ENCODE measurements at places on chromosomes 16 and 17. TPM values are rescaled to one million over a fixed set of nuclear protein-coding genes. Genes with fewer than 3 reads are reported as not detected.

Gene LRRC75A
- total RNA-seq = 1.7 TPM

Gene CCL8
- total RNA-seq = not detected

Gene ZNF500
- total RNA-seq = 9.3 TPM

Gene PIGL
- total RNA-seq = 29.9 TPM

Gene MYH3
- 3.4 TPM for total RNA-seq

Gene KRT39
- total RNA-seq = not detected

Gene TMEM204
- total RNA-seq = 23.7 TPM

Gene FBXW10
- total RNA-seq = not detected

- DNase-seq = no peak
Measured at GRCh38 chr16:79037521-79038373, 562.8 kb downstream of the MAF start.

DNA sequence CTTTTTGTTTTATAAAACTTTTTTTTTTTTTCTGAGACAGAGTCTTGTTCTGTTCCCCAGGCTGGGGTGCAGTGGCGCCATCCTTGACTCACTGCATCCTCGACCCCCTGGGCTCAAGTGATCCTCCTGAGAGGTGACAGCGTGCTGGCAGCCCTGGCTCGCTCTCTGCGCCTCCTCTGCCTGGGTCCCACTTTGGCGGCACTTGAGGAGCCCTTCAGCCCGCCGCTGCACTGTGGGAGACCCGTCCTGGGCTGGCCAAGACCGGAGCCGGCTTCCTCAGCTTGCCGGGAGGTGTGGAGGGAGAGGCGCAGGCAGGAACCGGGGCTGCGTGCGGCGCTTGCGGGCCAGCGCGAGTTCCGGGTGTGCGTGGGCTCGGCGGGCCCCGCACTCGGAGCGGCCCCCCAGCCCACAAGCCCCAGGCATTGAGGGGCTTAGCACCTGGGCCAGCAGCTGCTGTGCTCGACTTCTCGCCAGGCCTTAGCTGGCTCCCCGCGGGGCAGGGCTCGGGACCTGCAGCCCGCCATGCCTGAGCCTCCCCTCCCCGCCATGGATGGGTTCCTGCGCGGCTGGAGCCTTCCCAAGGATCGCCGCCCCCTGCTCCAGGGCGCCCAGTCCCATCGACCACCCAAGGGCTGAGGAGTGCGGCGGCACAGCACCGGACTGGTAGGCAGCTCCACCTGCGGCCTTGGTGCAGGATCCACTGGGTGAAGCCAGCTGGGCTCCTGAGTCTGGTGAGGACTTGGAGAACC lies 49.6 kb upstream of the HELZ start:
- DNase-seq = no peak

- no peak for DNase-seq
Measured at GRCh38 chr17:19359151-19359550, 3.4 kb downstream of the B9D1 start.

DNA sequence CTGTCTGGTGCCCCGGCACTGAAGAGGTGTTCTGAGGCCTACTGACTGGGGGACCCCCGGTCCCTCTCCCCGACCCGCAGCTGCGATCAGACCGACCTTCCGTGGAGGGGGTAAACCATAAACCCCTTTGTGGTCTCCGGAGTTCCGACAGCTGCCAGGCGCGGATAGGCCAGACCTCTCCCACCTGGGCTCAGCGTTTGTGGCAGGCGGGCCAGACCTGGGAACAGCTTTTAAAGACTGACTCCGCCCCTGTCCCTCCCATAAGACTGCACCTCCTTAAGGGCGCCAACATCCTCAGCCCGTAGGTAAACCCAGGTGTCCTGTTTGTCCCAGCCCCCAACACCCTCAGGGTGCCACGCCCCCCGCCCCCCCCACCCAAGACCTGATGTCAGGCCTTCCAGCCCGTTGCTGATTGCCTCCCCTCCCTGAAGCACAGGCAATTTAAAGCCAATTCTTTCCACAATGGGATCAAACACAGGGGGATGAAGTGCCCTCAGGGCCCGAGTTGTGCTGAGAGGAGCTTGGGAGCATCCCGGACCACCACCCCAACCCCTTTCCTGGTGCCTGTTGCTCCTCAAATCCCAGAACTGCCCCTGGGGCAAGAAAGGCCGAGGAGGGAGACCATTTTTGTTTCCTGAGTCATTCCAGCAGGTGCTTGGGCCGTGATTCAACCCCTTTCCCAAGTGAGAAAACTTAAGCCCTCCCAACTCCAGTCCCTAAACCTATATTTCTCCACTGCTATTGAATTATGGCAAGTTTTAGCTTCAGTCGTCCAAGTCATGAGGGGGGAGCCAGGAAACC lies at the start of gene SOX15:
Gene SOX15, minus strand, starts transcription at position 204 of the 801 bp plus-strand sequence. CDS start 418 bp downstream, outside the sequence.
- no peak for DNase-seq

DNA sequence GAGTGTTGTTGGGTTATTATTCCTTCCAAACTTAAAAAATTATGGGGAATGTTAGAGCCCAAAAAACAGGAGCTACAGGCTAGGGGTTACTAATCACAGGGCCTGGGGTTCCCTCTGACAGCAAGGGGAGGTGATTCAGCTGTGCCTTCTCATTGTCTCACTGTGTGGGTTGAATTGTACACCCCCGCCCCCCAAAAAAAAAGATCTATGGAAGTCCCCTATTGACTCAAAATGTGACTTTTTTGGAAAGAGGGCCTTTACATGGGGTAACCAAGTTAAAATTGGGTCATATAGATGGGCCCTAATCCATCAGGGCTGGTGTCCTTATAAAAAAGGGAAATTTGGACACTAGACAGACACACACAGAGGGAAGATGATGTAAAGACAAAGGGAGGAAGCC lies 190.2 kb downstream of the SOX9 start:
- DNase-seq = no peak

- DNase-seq = no peak
Measured at GRCh38 chr17:66945147-66945835, 19.2 kb upstream of the CACNG4 start.

- DNase-seq = no peak
Measured at GRCh38 chr17:77036841-77037381, 103.9 kb upstream of the SEC14L1 start.

- peak; percentile 38 for DNase-seq
Measured at GRCh38 chr17:40069751-40070708, 7.3 kb downstream of the THRA start.

GRCh38 chr16:2208308-2208707 lies 2.4 kb downstream of the BRICD5 start:
- no peak for DNase-seq

- DNase-seq = peak; percentile 70
Measured at GRCh38 chr16:57092786-57093411, 516 bp downstream of the CPNE2 start.

DNA sequence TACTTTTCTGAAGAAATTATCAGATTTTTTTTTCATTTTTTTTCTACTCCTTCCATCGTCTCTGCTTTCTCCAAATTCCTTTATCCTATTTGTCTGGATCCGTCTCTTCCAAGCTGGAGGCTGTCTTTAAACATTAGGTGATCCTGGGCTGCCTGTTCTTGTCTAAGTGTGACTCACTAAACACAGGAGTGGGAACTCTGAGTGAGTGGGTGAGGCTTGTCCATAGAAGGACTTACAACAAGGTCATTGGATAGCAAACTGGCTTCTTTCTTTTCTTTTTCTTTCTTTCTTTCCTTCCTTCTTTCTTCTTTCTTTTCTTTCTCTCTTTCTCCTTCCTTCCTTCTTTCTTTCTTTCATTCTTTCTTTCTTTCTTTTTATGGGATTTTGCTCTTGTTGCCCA lies 18.2 kb downstream of the ALOX15 start:
- DNase-seq = no peak

DNA sequence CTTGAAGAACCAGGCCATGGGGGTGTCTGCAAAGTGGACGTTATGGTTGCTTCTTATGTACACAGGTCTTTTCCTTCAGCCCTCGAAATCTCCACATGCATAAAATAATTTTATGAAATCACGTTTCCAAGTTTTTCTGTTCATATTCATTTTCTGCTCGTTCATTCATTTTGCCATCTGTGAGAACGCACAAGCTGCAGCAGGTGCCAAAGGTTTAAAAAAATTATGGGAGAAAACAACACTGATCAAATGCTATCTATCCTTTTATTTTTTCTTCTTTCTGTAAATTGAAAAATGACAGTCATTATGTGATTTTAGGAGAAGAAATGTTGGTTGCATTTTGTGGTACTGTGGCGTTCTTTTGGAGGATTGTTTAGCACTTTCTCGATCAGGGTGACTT lies 15.5 kb downstream of the SPACA3 start:
- no peak for DNase-seq

- no peak for DNase-seq
Measured at GRCh38 chr16:4945560-4946502, 8.9 kb upstream of the PPL start.

DNA sequence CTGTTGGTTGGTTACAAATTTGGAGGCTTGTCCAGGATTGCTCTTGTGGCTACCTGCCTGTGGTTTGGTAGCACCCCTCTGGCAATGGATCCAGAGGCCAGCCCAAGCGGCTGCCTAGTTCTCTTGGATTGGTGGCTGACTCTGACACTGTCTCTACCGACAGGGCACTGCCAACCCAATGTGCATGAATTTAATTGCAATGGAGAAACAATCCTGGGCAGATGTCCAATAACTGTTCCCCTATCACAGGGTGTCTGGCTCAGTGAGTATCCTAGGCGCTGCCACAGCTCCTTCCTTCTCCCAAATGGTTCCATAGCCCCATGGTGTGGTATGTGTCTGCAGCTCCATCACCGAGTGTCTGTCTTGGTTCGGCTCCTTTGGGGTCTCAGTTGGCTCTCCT lies 19.5 kb downstream of the N4BP1 start:
- DNase-seq = no peak

GRCh38 chr17:20008242-20009051 lies 712 bp upstream of the SPECC1 start:
- peak; percentile 28 for DNase-seq

DNA sequence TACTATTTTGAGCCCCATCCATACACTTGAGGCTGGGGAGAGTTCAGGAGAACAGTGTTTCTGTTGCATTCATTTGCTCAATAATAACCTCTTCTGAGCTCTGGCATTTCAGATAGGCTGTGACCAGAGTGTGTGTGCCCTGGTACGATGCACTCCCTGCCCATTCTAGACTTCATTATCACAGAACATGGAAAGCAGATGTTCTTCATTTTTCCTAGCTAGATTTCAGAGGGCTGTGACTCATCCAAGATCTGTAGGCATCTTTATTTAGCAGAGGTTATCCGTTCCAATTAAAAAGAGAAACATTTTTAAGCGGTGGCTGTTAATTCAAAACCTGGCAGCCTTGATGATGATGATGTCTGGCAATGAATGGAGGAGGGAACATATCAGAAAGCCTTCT lies 228.8 kb upstream of the EEF2KMT start:
- DNase-seq = no peak

DNA sequence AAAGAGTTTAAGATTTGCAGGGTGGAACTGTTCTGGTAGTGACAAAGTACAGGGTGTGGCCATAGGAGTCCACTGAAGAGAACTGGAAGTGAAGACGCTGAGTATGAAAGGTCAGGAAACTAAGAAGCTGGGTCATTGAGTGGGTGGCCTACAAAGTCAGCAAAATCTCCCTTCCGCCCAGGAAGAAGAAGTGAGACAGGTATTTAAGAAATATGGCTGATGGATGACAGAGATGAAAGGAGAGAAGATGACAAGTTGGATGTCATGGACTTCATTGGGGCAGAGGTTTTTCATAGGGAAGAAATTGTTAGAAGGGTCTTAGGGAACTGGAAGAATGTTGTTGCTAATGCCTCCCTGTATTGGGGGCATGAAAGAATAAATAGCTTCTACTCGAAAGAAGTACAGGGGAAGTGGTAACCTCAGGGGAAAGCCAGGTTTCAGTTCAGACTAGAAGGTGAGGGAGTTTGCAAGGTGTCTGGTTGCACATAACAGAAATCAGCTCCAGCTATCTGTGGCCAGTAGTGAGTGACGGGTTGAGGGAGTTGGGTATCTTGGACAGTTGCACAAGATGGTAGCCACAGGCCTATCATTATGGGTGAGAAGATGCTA lies 33.6 kb upstream of the MED13 start:
- no peak for DNase-seq

DNA sequence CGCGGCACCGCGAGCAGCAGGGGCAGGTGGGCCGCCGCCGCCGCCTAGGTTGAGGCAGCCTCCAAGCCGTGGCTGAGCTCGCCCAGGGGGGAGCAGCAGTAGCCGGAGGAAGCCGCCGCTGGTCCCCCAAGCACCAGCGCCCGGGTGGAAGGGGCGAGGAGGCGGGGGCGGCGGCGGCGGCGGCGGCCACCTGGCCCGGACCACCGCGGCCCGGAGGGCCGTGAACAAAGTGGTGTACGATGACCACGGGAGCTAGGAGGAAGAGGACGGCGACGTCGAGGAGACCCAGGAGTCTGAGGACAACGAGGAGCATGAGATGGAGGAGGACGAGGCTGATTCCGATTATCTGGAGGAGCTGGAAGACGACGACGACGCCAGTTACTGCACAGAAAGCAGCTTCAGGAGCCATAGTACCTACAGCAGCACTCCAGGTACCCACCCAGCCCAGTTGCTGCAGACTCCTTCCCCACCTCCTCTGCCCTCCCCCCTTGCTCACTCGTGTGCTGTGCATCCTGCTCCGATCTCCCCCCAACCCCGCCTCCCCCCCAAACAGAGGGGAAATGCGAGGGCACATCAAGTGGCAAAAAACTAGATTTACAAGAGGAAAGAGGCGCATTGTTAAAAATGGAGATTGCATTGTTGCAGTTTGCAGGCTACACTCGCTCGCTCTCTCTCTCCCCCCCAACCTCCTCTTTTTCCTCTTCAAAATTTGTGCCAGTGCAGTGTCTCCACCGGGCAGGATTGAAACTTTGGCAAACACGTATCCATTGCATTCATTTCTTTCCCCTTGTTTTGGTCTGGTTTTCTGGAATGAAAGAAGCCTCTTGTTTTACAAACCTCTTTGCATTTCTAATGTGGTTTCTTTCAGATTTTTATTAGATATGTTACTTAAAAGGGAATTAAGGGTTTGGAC lies 41.8 kb upstream of the AMZ2 start:
- peak; percentile 22 for DNase-seq

- DNase-seq = peak; percentile 49
Measured at GRCh38 chr16:1979271-1980029, 1.8 kb downstream of the NOXO1 start.

DNA sequence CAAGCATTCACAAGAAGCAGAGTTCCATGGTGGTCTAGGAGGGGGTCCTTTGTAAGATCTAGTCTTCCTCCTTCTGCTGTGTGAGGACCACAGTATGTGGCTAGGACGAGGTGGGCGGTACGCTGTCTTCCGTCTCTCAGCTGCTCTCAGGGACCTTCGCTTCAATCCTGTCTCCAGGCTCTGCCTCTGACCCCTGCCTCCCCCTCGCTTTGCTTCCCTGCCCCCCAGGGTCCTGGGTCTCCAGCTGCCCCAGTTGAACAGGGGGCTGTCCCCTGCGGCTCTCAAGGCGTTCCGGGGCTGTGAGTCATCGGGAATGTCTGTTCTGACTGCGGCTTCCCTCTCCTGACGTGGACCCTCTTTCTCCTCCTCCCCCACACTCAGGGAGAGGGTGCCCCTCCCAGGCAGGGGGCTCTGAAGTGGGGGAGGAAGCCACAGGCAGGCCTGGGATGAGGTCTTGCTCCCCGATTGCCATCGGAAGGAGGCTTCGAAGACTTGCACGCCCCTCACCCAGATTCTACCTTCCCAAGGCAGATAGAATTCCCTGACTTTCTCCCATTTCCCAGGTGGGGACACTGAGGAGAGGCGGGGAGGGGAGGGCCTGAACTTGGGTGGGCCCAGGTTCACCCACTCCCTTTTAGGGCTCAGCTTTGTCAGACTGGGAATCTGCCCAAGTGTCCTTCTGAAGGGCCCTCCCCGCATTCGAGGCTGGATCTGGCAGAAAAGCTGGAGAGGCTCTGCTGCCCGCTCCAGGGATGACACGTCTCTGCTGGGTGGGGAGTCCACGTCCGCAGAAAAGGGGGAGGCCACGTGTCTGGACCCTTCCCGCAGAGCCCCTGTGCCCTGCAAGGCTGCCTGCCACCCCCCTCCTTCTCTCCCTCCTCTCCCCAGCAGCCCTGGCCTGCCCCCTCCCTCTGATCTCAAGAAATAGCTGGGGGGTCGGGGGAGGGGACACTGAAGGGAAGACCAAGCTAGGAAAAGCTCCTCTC lies 9.1 kb upstream of the COL1A1 start:
- no peak for DNase-seq
